ENCODE measurements at places on chromosomes 6 and 20.
A peak's percentile ranks its signal among the peaks of the same experiment; 100 is the strongest.

DNA sequence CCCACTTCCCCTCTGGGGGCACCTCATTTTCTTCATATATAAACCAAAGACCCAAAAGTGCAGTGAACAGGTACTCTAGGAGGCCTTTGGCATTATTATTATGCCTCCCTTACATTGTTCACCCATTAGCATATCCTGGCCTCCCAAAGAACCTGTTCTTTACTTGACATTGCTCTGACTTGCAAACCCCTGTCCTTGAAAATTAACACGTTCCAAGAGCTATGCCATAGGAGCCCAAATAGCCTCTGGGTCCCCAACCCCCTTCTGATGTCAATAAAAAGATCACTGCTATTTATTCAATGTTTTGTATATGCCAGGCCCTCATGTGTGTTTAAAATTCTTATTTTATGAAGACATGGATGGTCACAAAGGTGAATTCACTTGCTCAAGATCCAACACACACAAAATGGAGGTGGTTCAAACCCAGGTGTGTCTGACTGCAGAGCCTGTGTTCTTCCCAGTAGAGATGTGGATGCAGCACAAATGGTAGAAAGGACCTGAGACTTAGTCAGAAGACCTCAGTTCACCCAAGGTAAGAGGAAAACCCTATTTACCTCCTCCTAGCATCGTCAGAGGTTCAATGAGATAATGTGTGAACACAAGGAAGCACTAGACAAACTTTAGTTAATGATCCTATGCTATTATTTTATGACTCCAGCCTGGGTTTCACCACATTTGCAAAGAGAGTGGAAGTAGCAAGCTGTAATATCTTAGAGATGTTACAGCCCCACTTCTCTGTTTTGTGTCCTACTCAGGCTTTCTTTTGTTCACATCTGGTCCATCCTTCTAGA lies 36.6 kb downstream of the BCL2L1 start:
- DNase-seq = no peak

- DNase-seq = no peak
Observed at GRCh38 chr20:18722371-18722770, 91.2 kb upstream of the SCP2D1 start.

DNA sequence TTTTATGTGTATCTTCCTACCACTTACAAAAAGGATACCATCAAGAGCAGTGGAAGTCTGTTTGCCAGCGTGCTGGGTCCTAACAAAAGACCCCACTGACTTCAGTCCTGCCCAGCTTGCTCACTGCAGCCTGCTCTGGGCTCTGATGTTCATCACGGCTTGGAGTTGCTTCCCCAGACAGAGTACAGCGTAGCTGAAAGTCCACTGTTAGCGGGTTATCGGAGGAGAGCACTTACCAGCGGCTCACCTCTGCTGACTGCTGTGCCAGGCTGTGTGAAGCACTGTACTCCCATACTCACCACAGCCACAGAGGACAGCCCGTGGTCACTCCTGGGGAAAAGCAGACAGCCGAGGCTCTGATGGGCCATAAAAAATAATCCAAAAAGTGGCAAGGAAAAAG lies 40.2 kb downstream of the CTCFL start:
- DNase-seq = no peak

- no peak for DNase-seq
Observed at GRCh38 chr20:5513975-5514516, 197.3 kb upstream of the PROKR2 start.

DNA sequence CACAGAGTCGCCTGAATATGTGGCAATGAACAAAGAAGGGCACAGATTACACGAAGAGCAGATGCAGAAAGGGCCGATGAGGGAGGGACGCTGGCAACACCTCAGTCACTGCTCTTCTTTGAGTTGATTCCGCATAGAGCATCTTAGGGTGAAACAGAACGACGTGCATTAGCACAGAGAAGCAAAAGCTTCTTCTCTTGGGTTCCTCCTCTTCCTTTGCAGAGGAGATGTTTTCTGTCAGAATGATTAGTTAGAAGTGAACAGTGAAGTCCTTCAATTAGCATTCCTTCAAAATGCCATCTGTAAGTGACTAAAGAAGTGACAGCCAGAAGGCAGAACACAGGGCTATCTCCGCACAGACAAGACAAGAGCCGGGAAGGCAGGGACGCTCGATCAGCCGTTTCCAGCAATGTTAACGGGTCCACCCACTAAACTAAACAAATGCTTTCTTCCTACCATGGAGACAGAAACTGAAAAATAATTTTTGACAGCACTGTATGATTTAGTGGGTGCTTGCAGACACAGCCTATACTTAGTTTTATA lies 219.8 kb upstream of the AGPAT4 start:
- no peak for DNase-seq

- no peak for DNase-seq
Observed at GRCh38 chr6:101907356-101908217, 514.1 kb downstream of the GRIK2 start.

DNA sequence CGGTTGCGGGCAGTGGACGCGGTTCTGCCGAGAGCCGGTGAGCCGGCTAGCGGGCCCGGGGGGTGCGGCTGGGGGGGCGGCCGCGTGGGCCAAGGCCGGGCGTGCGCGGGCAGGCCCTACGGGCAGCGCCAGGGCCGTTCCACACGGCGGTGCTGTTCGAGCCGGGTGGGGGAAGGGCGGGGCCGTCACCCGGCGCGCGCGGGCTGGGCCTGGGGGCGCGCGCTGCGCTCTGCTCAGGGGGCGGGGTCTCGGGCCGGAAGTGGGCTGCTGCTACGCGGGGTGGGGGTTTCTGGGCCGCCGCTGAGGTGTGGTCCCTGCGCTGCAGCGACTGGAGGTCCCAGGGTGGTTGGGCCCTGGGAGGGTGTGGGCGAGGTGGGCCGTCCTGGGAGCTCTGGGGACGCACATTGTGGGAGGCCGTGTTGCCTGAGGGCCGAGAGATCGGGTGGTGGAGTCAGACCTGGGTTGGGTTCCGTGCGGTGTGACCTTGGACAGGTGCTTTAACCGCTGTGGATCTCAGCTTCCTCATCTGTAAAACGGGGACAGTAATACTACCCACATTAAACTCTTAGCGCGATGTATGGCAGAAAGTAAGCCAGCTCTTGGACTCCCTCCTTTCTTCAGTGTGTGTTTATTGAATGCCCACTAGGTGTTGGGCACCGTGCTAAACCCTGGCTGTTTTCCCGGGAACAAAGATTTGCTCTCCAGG lies 391 bp downstream of the MAPRE1 start:
- peak; percentile 76 for DNase-seq

- no peak for DNase-seq
Observed at GRCh38 chr6:12941422-12941821, 224.9 kb downstream of the PHACTR1 start.

DNA sequence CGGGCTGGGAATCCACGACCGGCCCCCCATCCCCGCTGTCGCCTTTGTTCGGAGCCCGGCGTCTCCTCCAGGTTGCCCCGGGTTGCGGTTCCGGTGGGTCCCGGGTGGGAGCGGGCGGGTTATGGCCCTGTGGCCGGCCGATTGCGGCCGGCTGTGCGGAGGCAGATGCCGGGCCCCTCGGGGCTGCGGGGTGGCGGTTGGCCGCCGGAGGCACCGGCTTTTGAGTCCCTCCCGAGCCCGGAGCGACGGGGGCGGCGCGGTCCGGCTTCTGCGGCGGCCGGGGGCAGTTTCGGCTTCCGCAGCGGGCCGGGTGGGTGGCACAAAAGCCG lies 431 bp downstream of the LOC128125822 start:
- no peak for DNase-seq

DNA sequence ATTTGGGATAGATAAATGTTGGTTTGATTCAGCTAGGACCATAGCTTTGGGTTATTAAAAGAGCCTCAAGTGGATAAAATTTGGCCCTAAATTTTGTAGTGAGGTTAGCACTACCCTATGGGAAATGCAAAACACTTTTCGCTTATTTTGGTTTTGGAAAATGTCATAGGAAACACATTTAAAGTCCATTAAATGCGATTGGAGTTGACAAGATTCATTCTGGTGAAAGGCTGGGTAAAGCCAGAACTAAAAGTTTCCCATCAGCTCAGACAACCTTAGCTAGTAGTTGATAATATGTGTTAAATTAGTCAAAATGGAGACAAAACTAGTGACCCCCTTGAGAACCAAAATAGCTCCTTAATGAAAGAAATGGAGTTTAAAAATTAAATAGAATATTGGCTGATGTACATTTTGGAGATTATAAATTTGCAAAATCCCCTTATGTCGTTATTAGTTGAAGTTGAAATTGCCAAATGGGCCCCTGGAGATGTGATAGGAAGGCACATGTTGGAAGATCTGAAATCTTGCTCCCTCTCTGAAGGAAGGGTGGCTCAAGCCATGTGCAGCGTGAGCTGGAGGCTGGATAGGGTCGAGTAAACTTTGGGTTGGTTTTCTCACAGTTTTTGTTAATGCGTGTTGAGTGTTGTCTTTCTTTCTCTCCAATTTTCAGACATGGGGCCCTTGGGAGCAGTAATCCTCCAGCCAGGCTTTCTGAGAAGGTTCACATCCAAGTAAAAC lies 72.8 kb downstream of the CD83 start:
- DNase-seq = no peak

GRCh38 chr6:134753001-134753400 lies 196.9 kb downstream of the ALDH8A1 start:
- no peak for DNase-seq

DNA sequence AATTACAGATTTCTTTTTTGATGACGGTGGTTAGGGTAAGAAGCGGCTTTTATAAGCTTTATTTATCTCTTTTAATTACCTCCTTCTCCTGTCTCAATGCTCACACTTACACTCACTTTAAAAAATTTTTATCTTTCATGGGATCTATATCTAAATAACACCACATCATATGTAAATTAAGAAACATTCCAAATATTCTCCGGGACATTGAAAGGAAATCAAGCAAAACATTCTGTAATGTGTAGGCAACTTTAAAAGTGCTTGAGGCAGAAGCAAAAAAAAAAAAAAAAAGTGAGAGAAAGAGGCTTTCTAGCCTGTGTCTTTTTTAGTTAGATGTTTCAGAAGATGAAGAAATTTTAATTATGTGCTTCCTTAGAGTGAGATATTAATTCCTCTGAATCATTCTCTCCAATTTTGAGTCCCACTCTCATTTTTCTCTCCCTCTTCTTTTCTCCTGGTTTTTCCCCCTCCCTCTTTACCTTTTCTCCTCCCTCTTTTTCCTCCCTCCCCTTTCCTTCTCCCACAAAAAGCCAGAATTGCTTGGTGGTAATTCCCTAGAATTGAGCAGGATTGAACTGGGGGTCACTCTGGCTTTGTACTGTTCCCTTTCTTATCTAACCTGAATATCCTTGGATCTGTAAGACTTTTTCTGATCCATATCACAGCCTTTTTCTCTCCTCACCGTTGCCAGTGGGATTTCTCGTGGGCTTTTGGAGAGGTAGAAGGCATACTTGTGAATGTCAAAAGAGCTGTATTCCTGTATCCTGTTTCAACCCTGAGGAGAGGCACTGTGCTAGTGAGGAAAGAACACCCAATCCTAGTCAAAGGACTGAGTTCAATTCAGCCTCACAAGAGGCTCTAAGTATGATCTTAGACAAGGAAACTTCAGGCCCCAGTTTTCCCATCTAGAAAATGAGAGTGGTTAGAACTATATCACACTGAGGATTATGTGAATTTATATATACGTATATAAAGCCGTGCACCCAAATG lies 30.4 kb downstream of the KCNQ5 start:
- no peak for DNase-seq

DNA sequence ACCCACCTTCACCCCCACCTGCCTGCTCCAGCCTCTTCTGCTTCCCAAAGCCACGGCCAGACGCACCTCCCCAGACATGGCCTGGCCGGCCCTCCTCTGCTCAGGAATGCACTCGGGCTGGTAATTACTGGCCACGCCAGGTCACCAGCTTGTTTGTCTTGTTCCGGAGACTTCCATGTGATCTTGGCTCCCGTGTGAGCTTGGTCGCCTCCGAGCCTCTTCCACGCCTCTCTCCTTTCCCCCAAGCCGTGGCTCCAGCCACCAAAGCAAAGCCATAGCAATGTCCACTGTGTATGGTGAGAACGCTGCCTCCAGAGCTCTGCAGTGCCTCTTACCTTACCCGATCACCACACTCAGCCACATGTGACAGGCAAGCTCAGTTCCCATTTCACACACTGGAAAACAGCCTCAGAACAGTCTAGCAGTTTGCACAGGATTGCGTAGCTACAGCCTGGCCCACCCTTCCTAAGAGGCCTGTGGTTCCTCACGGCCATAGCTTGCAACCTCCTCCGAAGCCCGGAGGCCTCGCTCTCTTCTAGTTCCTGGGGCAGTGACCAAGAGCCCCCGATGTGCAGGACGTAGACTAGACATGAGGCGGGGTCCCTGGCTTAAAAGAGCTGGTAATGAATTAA lies 48.1 kb upstream of the AFDN start:
- peak; percentile 78 for DNase-seq

DNA sequence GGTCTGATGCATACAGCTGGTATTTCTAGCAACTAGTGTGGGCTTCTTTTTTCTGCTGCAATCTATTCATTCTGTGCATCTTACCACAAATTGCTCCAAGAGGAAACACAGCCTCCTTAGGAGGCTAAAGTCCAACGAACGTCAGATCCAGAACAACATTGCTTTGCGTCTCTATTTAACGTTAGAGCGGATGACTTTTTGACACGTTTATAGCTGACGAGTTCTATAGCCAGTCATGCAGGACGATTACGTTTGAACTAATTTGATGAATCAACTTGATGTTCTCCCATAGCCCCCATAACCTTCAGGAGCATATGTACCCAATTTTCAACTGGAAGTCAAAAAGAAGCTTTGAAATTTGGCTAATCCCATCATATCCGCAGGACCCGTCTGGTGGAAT lies 59.9 kb downstream of the TSHZ2 start:
- no peak for DNase-seq

DNA sequence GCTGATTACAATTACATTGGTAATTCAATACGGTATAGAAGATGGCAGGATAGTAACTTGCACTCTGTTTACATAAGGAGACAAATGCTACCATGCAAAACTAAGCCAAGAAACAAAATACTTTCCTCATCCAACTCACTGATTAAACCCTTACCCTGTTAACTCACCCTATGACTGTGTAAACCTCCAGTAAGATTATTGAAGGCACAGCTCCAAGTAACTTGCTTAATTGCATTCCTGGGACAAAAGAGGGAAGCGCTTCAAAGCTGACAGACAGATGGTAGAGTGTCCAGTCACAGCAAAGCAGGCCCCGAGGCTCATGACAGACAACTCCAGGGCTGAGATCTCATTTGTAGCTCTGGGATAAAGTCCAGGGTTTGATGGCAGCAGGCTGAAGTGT lies 6.9 kb upstream of the KIF16B start:
- peak; percentile 80 for DNase-seq

DNA sequence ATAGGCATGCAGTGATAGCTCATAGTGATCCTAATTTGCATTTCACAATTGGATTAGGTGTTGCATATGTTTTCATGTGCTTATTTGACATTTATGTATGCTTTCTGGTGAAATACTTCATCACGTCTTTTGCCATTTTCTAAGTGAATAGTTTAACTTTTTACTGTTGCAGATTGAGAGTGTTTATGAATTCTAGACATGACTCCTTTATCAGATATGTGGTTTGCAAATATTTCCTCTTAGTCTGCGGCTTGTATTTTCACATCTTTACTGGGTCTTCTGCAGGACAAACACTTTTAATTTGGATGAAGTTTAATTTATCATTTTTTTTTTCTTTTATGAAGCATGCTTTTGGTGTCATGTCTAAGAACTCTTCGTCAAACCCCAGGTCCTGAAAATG lies 39.2 kb downstream of the CCN2 start:
- DNase-seq = no peak

- DNase-seq = no peak
Observed at GRCh38 chr6:170378502-170378901, 71.9 kb downstream of the FAM120B start.

GRCh38 chr20:15656124-15656523 lies 917.1 kb downstream of the KIF16B start:
- DNase-seq = no peak

- no peak for DNase-seq
Observed at GRCh38 chr6:13808801-13809200, 5.6 kb downstream of the MCUR1 start.

GRCh38 chr6:149860834-149861602 lies 3.1 kb downstream of the LRP11 start:
- no peak for DNase-seq
